ENCODE measurements at places on chromosomes 2 and 18. TPM values are rescaled to one million over a fixed set of nuclear protein-coding genes. Genes with fewer than 3 reads are reported as not detected.

DNA sequence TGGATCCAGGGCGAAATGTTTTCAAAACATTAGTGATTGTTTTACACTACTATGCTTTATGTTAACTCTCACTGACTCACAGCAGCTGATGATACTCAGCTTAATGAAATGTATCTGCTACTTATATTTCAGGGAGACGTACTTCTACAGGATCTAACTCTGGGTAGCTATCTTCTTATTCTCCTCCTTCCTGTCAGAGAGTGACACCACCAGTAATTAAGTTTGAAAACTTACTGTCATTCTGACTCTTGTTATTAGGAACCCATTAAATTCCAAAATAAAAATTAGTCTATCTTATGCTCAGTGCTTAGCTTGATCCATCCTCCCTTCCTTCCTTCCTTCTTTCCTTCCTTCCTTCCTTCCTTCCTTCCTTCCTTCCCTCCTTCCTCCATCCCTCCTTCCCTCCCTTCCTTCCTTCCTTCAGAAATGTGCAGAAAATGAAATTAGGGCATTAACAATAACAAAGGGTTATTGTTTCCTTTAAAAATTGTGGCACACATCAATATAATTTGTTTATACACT, 441.1 kb downstream of the MEIS1 start:
- no peak overlapping the region for H3K27ac ChIP-seq
- H3K36me3 ChIP-seq = no peaks in the 10 kb centered on the region
- H3K4me3 ChIP-seq = no peak overlapping the region
- H3K4me1 ChIP-seq = peaks cover 13% of the 10 kb centered on the region
- no peaks in the 10 kb centered on the region for H3K27me3 ChIP-seq
- DNase-seq = no peak

- no peaks in the 10 kb centered on the region for H3K4me1 ChIP-seq
- H3K36me3 ChIP-seq = no peaks in the 10 kb centered on the region
- H3K27me3 ChIP-seq = no peaks in the 10 kb centered on the region
- DNase-seq = no peak
These were observed 153.6 kb downstream of the COL4A4 start for GRCh38 chr2:227010433-227010832.

DNA sequence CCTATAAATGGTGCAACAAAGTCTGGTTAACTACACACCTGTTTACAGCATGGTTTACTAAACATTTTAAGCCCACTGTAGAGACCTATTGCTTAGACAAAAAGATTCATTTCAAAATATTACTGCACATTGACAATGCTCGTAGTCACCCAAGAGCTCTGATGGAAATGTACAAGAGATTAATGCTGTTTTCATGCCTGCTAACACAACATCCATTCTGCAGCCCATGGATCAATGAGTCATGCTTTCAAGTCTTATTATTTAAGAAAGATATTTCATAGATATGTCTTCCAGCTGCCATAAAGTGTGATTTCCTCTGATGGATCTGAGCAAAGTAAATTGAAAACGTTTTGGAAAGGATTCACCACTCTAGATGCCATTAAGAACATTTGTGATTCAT, 781.1 kb downstream of the MBD2 start:
- H3K36me3 ChIP-seq = no peaks in the 10 kb centered on the region
- no peaks in the 10 kb centered on the region for H3K4me1 ChIP-seq
- DNase-seq = no peak
- H3K4me3 ChIP-seq = no peak overlapping the region
- peaks cover 8% of the 10 kb centered on the region for H3K27me3 ChIP-seq

The INPP5D gene
- total RNA-seq = 0.74 TPM

GRCh38 chr18:45103319-45104048, 422.8 kb downstream of the SETBP1 start:
- H3K4me1 ChIP-seq = no peaks in the 10 kb centered on the region
- no peaks in the 10 kb centered on the region for H3K27me3 ChIP-seq
- no peak for DNase-seq

GRCh38 chr2:88329815-88330603, 122.5 kb downstream of the FOXI3 start:
- no peak overlapping the region for H3K4me3 ChIP-seq
- no peaks in the 10 kb centered on the region for H3K4me1 ChIP-seq
- peak; percentile 70 for DNase-seq
- H3K27me3 ChIP-seq = peaks cover 26% of the 10 kb centered on the region

DNA sequence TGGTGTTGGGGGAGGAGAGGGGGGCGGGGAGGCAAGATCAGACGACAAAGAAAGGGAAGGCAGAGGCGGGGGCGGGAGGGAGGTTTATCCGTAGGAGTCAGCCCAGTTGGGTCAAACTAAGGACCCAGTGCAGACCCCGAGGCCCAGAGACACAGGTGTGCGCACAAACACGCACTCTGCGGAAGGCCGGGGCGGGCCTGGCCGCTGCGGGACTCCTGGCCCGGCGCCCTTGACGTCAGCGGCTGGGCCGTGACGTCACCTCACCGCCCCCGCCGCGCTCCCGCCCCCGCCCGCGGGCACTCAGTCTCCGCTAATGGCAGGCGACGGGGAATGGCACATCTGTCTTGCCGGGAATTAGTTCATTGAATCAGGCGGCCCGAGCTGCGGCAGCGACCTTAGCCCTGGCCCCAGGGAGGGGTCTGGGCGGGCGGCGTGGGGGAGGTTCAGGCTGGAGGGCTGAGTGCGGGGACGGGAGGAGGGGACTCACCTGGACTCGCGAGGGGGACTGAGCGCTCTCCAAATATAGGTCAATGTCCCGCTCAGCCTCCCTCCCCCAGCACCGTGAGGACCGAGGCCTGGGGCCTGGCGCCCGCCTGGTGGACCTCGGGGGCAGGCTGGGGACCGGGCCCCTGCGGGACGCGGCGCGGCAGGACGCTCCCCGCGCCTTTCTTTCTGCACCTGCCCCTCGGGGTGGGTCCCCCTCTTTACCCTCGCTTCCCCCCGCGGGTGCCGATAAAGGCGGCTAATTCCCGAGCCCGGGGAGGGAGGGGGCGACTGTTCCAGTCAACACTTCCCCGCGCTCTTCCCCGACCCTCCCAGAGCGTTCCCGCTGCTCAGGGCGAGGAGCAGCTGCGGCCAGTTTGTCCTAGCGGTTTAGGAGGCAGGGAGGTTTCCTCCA, 15.5 kb upstream of the ECEL1 start:
- peak; percentile 39 for DNase-seq
- H3K4me3 ChIP-seq = no peak overlapping the region
- H3K4me1 ChIP-seq = no peaks in the 10 kb centered on the region
- H3K36me3 ChIP-seq = no peaks in the 10 kb centered on the region
- H3K27me3 ChIP-seq = peaks cover 59% of the 10 kb centered on the region

The GAD1 gene
- 4.3 TPM for total RNA-seq

GRCh38 chr2:153354377-153354776, 124.2 kb downstream of the RPRM start:
- H3K27ac ChIP-seq = no peak overlapping the region
- H3K4me1 ChIP-seq = no peaks in the 10 kb centered on the region
- no peaks in the 10 kb centered on the region for H3K36me3 ChIP-seq

The CXCR2 gene
- not detected for total RNA-seq

Data from PC-9 (cell line).